ENCODE measurements at places on chromosomes 1 and 21.

DNA sequence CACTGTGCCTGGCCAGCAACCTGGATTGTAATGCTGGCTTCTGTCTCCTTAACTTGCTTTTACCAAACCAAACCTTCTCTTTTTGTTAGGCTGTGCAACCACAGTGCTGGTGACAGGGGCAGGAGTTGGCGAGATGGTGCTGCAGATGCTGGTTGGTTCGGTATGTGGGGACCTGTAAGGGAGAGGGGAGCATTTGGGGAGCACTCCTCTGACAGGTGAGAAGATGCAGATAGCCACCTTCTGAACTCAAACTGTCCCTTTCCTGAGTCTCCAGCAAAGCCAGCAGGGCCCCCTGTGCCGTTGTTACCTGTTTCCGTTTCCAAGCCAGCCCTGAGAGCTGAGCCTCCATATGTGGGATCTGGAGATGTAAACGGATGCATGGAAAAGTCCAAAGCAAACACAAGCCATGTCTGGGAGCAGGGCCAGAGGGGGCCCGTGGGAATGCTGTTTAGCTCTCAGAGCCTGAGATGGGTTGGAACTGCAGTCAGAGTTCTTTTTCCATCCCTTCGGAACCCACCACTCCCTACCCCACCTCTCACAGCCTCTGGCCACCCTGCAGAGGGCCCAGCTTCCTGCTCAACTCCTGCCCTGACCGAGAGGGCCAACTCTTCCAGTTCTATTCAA lies 34.0 kb downstream of the ELK4 start:
- DNase-seq, result no peak

- DNase-seq, result no peak
Observed at GRCh38 chr1:232547938-232548484, 81.9 kb downstream of the SIPA1L2 start.

- no peak for DNase-seq
Observed at GRCh38 chr1:168725831-168726230, 3.2 kb downstream of the DPT start.

DNA sequence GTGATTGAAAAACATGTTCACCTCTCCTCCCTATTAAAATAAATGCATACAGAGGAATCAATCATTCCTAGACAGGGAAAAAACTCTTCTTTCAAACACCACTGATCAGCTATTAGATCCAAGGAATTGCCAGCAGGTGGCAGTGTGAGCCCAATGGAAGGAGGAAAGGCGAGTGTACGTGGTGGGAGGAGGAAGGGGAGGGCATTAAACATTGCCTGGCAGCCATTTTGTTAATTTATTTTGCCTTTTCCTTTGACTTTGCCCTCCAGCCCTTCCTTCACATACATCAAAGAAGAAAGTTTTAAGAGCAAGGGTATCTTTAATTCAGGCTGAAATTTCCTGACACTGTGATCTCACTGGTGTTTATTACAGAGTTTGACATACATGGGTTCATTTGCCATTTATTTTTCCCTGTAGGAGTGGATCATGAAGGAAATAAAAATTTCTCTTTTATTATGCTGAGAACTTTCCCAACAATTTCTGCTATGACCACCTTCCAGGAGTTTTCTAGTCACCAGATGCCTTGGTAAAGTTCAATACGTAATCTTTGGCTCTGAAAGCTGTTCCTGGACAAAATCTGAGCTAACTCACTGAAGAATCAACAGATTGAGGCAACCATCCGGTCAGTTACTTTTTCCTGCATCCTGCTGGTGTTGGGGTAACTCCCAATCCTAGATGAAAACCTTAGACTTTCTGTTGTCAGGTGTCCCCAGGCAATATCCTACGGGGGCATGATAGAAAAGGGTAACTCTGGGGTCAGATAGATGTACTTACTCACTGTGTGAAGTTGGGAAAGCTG lies 1.9 kb upstream of the GNAI3 start:
- peak; percentile 96 for DNase-seq

- no peak for DNase-seq
Observed at GRCh38 chr1:59686170-59686569, 128.6 kb upstream of the HOOK1 start.

DNA sequence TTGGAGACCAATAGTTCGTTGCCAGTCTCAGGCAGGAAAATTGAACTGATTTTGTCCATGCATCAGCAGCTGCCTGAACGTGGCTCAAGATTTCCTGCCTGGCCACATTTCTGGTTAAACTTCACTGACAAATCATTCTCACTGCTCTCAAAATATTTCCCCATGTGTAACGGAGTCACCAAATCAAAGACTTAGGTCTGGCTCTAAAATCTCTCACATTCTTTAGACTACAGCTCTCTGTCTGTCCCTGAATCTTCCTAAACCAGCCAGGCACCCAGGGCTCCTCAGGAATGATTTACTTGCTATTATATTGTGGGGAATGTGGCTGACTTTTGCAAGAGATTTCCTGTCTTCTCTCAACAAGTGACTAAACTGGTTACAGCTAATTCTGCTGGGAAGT lies 49.2 kb upstream of the GJA8 start:
- no peak for DNase-seq

- no peak for DNase-seq
Observed at GRCh38 chr1:42152119-42152518, 1.1 kb upstream of the GUCA2B start.

- DNase-seq, result peak; percentile 47
Observed at GRCh38 chr1:41109310-41110197, 88.0 kb upstream of the SLFNL1 start.

- no peak for DNase-seq
Observed at GRCh38 chr1:2251786-2252185, 23.7 kb downstream of the SKI start.

GRCh38 chr1:941588-942383 lies 17.3 kb downstream of the NOC2L start:
- DNase-seq, result peak; percentile 64

- no peak for DNase-seq
Observed at GRCh38 chr1:109664671-109665070, 3.2 kb upstream of the GSTM2 start.

GRCh38 chr1:70436622-70437251 lies 25.7 kb downstream of the CTH start:
- DNase-seq, result peak; percentile 39

GRCh38 chr1:65050735-65051134 lies 84.4 kb upstream of the JAK1 start:
- DNase-seq, result no peak

GRCh38 chr1:45924736-45925135 lies 121.3 kb downstream of the MAST2 start:
- peak; percentile 14 for DNase-seq

GRCh38 chr1:116826818-116827606 lies 72.8 kb downstream of the CD2 start:
- peak; percentile 82 for DNase-seq

DNA sequence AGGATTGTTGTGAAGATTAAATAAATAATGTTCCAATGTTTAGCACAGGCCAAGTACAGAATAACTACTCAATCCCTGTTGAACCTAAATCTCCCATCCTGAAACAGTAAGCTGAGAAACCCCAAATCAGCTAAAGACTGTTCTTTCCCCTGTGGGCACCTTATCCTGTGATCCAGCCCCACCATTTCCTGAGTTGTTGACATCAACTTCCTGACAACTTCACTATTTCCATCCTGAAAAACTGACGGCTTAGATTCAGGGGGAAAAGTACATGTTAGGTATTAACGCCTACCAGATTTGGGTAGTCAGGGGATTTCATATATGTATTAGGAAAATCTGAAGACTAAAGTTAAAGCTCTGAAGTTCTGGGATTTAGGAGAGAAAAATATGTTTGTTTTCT lies 51.7 kb upstream of the PALMD start:
- no peak for DNase-seq

- DNase-seq, result no peak
Observed at GRCh38 chr1:234621657-234622335, 11.8 kb upstream of the IRF2BP2 start.

DNA sequence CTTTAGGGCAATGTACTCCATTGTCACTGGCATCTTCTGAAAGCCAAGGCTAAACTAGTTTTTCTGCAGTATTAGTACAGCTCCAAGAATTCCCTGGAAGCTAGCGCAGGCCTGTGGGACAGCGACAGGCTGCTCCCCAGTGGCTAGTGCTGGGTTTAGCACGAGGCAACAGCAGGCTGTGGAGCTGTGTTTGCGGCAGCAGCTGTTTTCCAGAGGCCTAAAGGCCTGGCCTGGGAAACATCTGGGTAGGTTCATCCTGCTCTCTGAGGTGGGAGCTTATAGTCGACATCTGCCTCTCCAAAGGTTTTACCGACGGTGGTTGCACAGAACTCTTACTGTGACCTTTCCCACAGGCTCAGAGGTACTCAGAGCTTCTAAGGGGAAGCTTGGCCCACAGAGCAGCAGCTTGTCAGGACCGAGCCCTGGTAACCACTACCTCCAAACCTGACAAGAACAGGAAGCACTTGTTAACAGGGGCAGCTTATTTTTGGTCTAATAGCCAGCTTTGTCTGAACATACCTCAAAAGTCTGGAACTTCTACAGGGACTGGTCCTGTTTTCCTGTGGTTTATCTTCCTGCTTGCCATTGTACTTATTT lies 17.2 kb downstream of the CC2D1B start:
- DNase-seq, result peak; percentile 57

- DNase-seq, result no peak
Observed at GRCh38 chr1:2629627-2630497, 3.0 kb downstream of the MMEL1 start.

GRCh38 chr1:83516369-83516768 lies 482.6 kb downstream of the TTLL7 start:
- no peak for DNase-seq

DNA sequence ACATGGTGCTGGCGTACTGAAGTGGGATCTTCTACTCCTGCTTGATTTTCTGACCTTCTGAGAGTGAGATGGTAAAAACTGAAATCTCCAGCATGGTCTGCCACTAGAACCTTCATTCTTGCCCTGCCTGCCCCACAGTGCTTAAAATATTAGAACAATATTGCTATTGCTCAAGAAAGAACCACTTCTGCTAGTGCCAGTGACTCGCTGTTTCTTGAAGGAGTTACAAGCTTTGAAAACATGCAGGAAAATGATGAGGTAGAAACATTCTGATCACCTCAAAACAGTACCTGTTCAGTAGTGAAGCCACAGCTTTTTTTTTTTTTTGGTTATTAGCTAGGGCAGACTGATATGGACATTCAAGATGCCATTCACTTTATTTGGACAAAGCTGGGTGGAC lies 95.3 kb downstream of the BACH1 start:
- DNase-seq, result no peak

DNA sequence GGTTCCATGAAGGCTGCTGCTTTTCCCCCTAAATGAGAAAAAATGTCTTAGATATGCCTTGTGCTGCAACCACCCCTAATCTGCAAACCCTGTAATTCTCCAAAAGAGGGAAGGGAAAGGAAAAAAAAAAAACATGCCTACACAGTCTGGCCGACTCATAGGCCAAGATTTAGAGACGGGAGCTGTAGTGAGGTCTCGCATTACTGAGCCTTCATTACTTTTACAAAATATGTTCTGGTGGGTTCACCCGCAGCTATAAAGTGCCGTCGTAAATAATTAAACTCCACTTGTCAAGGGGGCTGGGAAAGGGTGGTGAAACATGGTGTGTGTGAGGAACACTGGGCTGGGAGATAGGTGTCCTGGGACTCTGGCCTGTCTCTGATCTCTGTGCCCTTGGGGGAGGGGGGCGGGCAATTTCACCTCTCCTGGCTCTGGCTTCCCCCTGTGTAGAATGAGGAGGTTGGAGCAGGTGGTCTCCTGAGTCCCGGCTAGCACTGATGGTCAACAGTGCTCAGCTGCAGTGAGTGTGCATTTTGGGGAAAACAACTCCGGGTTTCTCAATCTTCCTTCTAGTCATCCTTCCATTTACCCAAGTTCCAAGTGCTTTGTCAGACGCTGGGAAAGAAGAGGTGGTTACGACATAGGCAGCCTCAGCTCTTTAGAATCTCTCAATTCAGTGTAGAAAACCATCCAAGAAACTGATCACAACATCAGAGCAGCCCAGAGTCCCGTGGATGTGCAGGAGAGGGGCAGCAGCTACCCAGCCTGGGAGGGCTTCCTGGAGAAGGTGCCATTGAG lies 82.3 kb downstream of the ACTL8 start:
- DNase-seq, result no peak

- DNase-seq, result no peak
Observed at GRCh38 chr1:6386371-6386949, 7.1 kb downstream of the ACOT7 start.

GRCh38 chr1:41627491-41628280 lies 143.2 kb upstream of the EDN2 start:
- no peak for DNase-seq

DNA sequence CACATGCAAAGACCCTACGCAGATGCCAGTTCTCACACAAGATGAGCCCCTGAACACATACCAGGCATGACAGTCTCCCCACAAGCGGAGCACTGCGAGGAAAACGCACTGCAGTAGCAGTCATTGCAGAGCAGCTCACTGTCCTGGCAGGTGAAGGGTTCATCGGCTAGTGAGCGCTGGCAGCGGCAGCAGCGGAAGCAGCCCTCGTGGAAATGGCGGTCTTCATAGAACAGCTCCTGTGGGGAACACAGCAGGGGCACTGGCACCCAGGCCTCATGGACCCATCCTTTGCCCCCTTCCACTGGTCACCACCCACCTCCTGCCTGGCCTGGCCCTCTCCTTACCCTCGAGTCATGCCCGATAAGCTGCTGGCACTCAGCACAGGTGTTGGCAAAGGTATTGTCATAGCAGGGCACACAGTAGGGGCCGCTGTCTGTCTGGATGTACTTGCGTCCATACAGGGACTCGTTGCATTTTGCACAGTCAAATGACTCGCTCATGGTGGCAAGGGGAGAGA lies 6.3 kb downstream of the FHL3 start:
- DNase-seq, result no peak

DNA sequence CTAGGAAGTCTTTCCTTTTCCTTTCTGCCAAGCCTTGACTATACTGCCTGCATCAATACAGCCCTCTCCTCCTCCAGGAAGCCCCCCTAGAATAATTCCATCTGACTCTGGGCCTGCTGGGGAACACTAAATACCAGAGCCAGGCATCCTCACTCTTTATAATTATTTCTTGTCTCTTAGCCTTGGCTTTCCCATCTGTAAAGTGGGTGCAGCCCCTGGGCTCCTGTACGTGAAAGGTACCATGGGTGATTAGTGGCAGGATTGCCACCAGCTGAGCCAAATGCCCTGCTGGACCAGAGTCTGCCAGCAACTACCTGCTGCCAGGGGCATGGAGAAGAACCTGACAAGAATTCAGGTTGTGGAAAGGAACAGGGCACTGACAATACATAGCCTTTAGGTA lies 58.7 kb downstream of the LGR6 start:
- DNase-seq, result no peak

DNA sequence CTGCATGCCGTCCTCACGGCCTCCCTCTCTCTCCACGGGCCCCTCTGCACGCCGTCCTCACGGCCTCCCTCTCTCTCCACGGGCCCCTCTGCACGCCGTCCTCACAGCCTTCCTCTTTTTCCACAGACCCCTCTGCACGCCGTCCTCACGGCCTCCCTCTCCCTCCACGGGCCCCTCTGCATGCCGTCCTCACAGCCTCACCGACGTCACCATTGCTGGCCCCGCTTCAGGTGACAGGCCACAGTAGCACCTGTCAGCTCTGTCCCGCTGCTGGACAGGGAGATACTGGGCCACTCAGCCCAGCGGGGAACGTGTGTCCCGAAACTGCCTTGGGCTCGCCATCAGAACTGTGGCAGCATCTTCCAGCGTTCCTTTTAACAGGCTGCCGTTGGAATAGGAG lies 82.8 kb upstream of the COL6A1 start:
- no peak for DNase-seq

GRCh38 chr1:36328713-36329112 lies 5.3 kb upstream of the EVA1B start:
- DNase-seq, result peak; percentile 62

- DNase-seq, result no peak
Observed at GRCh38 chr1:8545078-8545477, 227.2 kb downstream of the SLC45A1 start.

Measured in hematopoietic multipotent progenitor cell treated with erythropoietin and hydrocortisone succinate and interleukin-3 and kit ligand, for 4 days (in vitro differentiated cells).